ENCODE measurements at places on chromosomes 4 and X. TPM values are rescaled to one million over a fixed set of nuclear protein-coding genes. Genes with fewer than 3 reads are reported as not detected.

DNA sequence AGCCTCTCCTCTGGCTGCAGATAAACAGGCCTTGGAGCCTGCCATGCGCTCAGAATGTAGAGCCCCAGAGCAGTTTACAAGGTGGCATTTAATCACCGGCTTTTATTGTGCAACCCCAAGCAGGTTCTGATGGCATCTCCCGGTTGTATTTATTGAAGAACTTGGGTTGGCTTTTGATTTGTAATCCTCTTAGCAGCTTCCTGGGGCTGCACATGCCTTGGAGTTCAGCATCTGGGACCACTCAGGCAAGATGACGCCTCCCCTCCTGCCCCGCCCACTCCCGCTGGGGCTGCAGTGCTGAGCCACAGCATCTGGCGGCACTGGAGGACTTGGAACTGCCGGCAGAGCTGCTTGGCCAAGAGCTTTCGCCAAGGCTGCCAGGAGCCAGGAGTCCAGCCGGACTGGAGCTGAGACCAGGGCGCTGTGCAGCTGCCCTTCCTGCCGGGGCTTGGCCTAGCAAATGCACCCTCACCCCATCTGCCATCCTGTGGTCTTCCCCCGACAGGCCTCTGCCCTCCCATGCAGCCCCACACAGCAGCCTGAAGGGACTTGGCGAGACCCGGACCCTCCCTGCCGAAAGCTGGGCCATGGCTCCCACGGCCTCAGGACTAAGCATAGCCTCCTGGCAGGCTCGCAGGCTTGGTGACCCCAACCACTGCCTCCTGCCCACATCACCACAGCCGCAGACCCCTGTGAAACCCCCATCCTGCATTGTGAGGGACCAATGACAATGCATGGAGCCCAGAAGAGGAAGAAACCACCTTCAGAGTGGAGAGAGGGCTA, 5.4 kb downstream of the HTRA3 start:
- peak; percentile 94 for DNase-seq

DNA sequence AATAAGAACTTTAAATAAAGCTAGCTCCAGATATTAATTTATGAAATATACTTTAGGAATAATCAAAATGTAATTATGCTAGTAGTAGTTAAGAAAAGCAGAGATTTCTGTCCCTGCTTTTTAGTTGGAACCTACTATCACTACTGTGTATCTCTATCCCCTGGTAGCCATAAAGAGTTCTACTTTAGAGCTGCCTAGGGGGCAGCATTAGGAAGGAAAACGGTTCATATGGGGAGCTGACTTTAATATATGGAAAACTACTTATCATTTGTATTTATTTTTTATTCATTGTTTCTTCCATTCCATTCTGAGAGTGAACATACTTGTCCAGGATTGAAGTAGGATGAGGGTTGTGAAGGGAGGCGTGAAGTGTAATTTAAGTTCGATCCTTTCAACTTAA, 40.9 kb downstream of the CPEB2 start:
- DNase-seq: no peak

DNA sequence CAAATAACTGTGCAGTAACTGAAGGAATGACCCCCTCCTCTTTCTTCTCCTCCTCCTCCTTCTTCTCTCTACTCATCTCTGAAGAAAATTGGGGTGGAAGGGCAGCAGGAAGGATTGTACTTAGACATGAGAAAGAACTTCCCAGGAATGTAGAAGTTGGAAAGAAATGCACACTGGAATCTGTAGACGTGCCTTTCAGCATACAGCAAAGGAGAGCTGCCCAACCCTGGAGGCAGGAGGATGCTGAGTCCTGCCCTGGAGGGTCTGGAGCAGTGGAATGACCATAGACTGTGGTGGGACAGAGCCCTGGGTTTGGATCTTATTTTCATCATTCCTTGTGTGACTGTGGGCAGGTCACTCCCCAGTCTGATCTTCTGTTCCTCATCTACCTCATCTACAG, 80.1 kb downstream of the PJA1 start:
- no peak for DNase-seq

DNA sequence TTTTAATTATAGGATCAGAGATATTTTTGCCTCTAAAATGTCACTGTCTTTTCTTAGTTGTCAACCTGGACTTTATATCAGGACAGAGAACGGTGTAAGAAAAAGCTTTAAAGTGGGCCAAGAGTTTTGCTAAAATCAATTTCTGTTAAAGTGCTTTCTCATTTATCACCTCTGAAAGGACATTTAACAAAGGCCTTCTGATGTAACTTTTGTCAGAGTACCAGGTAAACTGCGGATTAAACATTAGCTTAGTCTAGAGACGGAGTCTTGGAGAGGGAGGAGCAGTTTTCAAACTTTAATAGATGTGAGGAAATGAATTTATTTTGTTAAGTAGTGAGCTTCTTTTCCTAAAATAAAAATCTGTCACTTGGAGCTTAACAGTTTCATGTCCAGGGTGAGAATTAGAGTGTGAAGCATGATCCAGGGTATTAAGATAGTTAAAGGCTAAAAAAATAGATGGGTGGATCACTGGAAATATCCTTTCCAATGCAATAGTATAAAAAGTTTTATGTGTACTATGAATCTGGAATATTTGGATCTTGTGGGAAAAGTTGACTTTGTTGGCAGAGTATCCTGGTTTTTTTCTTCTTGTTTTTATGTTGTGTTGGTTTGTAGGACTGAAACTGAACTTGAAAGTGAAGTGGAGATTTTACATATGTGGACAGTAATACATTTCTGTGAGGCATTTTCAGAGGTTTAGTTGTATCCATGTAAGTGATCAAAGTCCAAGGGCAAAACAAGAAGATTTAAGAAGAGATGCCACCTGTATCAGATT, 33.6 kb upstream of the BMPR1B start:
- no peak for DNase-seq

Gene ETDB
- not detected for total RNA-seq

- no peak for DNase-seq
Observed at GRCh38 chrX:121931567-121931966, 884.2 kb downstream of the GLUD2 start.

Gene XG
- total RNA-seq: 0.52 TPM

Gene CENPVL2
- total RNA-seq: not detected

GRCh38 chr4:107066621-107067020, 30.5 kb upstream of the DKK2 start:
- no peak for DNase-seq

Gene KLB
- total RNA-seq: not detected

DNA sequence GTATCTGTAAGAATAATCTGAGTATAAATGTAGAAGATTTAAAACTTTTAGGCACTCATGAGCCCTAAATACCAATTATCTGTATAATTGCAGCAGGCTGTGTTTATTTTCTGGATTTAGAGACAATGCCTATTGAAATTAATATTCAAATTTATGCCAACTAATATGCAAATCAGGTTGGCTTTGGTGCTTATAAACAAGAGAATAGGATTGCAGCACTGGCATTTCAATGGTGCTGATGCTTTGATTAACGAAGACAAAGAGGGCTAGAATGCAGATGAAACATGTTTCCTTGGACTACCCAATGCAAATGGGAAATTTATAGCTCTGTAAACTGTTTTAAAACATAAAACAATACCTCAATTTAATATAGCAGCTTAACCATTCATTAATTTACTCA, 70.7 kb upstream of the GATB start:
- no peak for DNase-seq

Gene AIFM1
- total RNA-seq: 111 TPM

- DNase-seq: no peak
Observed at GRCh38 chrX:118024482-118024881, 92.1 kb downstream of the KLHL13 start.

Gene TEX13C
- not detected for total RNA-seq

Gene ZXDB
- 7.2 TPM for total RNA-seq

Gene LETM1
- 41.8 TPM for total RNA-seq

DNA sequence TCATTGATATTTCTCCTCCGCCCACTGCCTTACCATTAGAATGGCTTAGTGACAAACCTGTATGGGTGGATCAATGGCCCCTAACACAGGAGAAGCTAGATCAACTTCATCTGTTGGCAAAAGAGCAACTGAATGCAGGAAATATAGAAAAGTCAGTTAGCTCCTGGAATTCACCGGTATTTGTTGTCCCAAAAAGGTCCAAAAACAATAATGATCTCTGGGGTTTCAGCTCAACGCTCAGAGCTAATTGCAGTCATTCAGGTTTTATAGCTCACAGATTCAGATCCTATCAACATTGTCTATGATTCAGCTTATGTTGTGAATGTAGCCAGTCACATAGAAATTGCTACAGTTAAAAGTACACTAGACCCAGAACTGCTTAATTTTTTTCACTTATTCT, 124.0 kb upstream of the ZCCHC13 start:
- no peak for DNase-seq

DNA sequence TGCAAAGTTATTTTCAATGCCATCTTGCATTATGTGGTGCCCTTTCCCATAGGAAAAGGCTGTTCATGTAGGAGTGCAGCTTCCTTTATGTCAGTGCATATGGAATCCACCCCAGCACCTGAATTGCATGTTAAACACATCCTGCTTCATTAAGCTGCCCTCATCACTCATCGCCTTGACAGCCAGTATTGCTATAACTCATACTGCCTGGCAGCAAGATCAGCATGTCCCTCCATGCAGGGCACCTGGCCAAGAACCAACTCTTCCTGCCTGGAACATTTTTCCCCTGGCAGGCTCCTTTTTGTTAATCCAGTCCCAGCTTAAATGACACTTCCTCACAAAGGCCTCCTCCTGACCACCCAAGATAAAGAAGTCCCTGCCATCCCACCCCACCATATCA, 23.5 kb upstream of the CA5B start:
- no peak for DNase-seq

Gene FGF2
- total RNA-seq: 4.2 TPM

DNA sequence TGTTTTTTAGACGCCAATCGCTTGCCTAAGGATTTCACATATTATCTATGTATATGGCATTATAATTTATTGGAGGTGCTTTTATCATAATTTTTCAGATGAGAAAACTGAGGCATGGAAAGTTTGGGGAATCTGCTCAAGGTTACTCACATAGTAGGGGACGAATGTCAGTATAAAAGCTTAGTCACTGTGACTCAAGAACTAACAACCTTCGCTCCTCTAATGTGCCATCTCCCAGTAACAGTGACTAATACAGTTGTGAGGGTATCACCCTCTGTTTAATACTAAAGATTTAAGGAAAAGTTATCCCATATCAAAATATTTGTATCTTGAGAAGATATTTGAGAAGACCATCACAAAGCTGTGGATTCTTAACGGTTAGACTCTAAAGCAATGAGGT, 353.1 kb upstream of the SPOCK3 start:
- no peak for DNase-seq

Gene UGT2B15
- total RNA-seq: not detected
